ENCODE measurements at places on chromosomes 13 and 19. TPM values are rescaled to one million over a fixed set of nuclear protein-coding genes. Genes with fewer than 3 reads are reported as not detected.

- no peak for DNase-seq
Observed at GRCh38 chr19:46970815-46971214, 48.8 kb upstream of the NPAS1 start.

DNA sequence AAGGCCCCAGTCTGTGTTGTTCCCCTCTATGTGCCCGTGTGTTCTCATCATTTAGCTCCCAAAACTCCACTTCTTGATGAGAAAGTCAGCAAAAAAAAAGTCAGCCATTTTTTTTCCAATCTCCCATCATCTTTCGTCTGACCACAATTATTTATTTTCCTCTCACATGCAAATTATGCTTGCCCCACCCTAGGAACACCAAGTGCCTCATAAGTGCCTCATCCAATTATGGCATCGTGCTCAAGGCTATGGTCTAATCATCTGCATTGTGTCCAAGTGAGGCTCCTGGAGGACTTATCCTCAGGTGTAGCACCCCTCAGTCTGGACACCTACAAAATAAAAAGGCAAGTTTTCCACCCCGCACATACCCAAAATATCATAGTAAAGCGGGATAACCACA, 20.8 kb upstream of the IPO5 start:
- no peak for DNase-seq

GRCh38 chr19:39197808-39198207, 1.0 kb downstream of the NCCRP1 start:
- no peak for DNase-seq

DNA sequence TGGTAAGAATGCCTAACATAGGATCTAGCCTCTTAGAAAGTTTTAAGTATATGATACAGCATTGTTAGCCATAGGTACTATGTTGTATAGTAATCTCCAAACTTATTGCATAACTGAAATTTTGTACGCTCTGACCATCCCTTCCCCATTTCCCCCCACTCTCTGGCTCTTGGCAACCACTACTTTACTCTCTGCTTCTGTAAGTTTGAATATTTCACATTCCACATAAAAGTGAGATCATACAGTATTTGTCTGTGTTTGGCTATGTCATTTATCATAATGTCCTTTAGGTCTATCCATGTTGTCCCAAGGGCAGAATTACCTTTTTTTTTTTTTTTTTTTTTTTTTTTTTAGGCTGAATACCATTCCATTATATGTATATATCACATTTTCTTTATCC, 396.9 kb downstream of the DLEU7 start:
- DNase-seq = no peak

DNA sequence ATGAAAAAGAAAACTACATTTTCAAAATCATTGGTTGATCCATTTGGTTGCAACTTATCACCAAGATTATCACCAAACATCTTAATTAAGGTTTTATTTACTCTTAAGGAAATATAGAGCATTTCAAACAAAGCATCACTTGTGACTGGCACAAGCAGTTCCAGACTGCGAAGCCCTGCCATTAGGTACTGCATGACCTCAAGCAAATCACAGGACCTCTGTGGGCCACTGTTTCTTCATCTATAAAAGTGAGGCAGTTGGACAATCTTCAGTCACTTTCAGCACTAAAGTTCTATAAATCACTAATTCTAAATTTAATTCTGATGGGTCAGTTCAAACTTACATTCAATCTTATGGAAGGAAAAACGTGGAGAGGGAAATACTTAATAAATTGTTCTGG, 2.0 kb downstream of the ELF1 start:
- no peak for DNase-seq

DNA sequence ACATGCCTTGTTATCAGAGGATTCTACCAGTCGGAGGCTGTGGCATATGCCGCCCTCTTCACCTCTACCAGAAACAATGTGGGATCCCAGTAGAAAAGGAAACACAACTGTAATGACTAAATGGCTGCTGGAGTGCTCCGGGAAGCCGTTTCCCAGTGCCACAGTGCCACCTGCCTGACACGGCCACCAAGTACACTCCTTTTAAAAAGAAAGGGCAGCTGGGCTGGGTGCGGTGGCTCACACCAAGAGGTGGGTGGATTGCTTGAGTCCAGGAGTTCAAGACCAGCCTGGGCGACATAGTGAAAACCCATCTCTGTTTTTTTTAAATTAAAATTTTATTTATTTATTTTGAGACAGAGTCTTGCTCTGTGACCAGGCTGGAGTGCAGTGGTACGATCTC, 67.3 kb downstream of the TRPM4 start:
- peak; percentile 91 for DNase-seq

DNA sequence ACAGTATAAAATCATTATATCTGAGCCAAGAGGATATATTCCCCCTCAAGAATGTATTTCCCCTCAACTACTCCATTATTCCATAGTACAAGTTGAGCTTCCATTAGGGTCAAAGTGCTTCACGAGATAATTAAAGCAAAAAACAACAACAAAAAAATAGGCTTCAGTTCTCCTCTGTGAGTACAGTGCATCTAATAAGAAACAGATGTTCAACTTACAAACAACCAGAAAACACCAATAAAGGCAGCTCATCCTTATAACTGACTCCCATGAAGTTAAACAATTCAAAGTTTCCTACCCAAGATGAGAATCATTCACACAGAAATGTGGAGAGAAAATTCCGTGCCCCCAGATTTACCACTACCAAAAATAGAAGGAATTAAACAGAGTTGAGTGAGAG, 854.4 kb downstream of the PCDH9 start:
- DNase-seq = no peak

GRCh38 chr13:106533943-106534638, 1.4 kb downstream of the EFNB2 start:
- peak; percentile 56 for DNase-seq

GRCh38 chr13:72104656-72105180, 237.7 kb upstream of the DACH1 start:
- DNase-seq = no peak

GRCh38 chr13:84211048-84211447, 328.8 kb upstream of the SLITRK1 start:
- no peak for DNase-seq

ZNF100 gene
- 19.4 TPM for total RNA-seq

CCDC70 gene
- total RNA-seq = not detected

- DNase-seq = no peak
Observed at GRCh38 chr13:73714522-73714921, 419.7 kb downstream of the KLF12 start.
